ENCODE measurements at places on chromosomes 2 and 18.

DNA sequence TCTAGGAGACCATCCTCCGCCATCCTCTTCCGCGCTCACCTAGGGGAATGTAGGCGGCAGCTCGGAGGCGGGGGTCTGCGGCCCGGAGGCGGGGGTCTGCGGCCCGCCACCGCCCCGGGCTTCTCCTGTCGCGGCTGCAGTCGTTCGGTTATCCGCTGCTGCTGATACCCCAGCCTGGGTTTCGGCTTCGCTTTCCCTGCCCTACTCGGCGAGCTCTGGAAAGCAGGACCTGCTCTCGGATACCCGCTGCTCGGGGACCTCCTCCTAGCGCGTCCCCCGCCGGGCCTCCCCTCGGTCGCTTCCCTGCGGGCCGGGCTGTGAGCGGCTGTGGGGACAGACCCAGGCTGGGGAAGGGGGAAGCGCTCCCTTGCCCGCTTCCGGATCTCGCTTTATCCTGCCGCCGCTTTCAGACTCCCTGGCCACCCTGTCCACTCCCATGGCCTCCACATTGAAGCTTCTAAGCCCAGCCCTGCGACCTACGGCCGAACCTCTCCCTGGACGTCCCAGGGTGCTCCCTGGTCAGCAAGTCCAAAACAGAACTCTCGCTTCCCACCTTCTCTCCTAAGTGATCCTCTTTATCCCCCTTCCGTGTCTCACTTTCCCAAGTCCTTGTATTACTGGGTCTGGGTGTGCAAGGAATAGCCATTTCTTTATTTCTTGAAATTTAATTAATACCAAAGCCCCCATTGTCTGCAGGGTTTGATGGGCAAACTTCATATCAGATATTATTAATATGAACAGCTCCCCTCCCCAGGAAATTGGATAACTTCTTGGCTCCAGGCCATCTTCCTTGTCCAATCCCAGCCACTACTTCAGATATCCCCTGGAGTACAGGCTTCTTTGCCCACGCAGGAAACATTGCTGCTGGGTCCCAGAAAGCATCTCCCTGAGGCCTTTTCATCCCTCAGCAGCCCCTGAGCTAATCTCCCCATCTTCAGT, 769 bp downstream of the FKBP1B start:
- peak; percentile 13 for DNase-seq

GRCh38 chr2:128250229-128251025, 68.2 kb downstream of the HS6ST1 start:
- no peak for DNase-seq

DNA sequence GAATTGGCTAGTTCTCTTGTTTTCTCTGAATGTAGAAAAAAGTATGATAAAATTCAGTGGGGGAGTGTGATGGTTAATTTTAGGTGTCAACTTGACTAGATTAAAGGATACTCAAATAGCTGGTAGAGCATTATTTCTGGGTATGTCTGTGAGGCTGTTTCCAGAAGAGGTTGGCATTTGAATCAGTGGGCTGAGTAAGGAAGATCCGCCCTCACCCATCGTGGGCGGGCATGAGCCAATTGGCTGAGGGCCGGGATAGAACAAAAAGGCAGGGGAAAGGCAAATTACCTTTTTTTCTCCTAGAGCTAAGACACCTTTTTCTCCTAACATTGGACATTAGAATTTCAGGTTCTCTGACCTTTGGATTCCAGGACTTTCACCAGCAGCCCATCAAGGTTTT, 667.6 kb upstream of the SLC8A1 start:
- DNase-seq, result no peak

- no peak for DNase-seq
Measured at GRCh38 chr2:241724975-241725870, 9.2 kb upstream of the D2HGDH start.

DNA sequence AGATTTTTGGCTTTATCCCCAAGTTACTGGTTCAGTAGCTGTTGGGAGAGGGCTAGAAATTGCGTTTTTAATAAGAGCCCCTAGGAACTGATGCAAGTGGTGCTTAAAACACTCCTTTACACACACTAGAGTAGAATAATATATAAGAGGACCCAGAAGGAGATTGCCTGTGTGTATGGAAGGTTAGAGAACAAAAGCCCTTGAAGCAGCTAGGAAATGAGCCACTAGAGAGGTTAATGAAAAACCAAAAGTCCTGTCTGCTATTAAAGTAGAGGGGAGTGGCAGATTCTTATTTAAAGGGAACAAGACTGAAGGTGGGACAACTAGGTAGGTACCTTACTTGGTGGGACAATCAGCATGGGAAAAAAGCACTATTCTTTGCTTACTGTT, 14.4 kb upstream of the SLC39A10 start:
- DNase-seq, result no peak

- no peak for DNase-seq
Measured at GRCh38 chr2:235085476-235085875, 133.7 kb downstream of the SH3BP4 start.

GRCh38 chr2:23706613-23707078, 220.3 kb downstream of the ATAD2B start:
- no peak for DNase-seq

GRCh38 chr2:8633186-8633734, 48.6 kb upstream of the ID2 start:
- no peak for DNase-seq

DNA sequence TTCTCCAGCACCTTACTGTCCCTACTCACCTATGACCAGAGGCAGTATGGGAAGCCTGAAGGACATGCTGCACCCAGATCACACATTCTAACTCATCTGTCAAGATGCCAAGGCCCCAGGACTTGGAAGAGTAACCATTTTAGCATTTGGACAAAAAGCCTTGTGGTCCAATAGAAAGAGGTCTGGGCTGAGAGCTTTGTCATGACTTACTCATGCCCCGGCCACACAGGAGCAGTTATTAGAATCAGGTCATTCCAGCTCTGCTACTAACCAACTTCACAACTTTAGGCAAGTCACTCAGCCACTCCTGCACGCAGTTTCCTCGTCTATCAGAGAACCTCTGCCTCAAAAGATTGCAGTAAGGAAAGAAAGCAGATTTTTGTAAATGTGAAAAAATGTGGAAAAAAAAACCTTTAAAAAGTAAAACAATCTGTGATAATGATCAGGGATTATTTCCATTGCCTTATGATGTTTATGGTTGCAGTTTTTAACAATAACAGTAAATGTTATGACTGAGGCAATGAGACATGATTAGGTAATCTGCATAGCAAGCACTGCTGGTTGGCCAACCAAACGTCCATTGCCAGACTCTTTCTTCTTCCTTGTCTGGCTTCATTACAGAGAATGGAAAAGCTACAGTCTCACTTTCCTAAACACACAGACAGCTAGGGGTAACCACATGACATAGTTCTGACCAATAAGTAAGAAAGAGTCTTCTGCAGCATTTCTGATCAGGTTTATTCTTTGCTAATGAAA, 255.4 kb upstream of the CHAC2 start:
- no peak for DNase-seq

GRCh38 chr2:160869411-160869810, 290.8 kb upstream of the TANK start:
- DNase-seq, result no peak

- no peak for DNase-seq
Measured at GRCh38 chr2:127048618-127048935, 58.4 kb downstream of the BIN1 start.

DNA sequence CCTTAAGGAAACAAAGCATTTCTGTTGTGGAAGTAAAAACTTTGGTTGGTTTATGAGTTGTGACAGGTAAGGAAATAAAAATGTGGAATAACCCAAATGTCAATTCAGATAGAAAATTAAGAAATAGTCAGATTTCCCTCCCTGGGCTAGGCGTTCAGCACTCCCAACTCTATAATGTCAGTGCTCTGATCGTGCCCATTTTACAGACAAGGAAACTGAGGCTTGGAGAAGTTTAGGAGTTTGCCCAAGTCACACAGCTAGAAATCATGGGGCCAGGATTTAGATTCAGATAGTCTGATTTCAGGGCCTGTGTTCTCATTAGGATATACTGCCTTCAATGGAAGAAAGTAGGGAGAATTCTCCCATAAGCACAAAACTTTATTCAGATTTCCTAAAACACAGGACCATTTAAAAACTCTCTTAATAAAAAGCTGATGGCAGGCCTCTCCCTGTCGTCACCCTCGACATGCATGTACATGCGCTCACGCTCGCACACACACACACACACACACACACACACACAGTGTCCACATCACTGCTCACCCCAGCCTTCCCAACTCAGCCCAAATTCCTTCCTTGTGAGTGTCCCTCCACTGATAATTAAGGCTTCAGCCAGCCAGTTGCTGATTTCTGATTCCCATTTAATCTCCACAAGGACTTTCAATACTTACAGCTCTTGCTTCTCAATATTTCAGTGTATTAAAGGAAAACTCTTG, 49.1 kb upstream of the SLC14A2 start:
- no peak for DNase-seq

- DNase-seq, result no peak
Measured at GRCh38 chr2:144572977-144573376, 53.1 kb upstream of the ZEB2 start.

DNA sequence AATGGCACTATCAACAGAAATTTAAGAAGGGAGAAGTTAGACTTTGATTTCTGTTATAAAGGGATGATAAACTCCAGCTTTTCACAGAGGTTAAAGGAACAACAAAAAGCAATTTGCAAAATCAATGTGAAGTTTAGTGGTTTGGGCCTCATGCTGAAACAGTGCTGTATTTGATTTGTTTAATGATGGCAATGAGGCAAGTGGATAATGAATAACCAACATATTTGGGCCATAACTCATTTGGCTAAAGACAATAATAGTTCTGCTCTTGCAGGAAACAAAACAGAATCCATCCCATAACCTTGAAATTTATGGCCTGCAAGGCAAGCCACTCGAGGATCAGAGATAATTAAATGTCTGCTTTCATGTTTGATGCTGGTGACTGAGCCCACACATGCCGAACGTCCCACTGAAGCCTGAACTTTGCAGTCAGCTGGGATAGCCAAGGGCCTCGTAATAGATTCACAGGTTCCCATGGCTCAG, 56.5 kb downstream of the TPGS2 start:
- no peak for DNase-seq

- DNase-seq, result no peak
Measured at GRCh38 chr2:69010437-69011194, 2.4 kb upstream of the ANTXR1 start.
